ENCODE measurements at places on chromosomes 3 and 15.

DNA sequence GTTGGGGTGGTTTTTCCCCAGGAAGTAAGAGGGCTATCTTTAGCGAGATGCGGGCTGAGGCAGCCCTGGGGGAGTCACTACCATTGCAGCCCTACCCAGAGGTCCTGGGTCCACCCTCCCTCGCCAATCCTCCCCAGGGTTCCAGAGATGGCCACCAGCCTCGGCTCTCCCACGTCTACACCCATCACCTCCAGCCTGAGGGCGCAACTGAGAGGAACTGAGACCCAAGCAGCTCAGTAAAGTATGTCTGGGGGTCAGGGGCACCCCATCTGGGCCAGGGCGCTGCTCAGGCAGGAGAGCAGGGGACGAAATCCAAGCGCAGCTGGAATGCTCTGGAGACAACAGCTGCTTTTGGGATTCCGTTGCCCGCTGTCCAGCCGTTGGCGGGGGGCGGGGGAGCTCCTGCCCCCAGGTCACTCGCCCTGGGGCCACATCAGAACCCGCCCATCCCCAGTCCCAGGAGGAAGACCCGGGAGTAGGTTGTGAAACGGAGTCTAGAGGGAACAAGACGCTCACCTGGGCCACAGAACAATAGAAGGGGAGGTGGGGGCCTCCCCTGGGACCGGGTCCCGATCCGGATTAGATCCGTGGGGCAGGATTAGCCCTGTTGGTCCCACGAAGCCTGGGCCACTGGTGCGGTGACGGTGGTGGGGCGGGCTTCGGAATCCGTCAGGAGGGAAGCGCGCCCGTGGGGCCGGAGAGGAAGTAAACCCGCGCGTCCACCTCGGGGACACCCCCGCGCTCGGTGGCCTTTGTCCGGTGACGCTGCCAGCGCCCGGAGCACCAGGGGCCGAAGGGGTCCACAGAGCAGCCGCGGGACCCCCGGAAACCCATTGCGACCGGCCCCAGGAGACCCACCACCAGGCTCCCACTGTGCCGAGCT lies 1.4 kb upstream of the NDUFAF3 start:
- H3K4me3 ChIP-seq = peak overlapping the region; percentile 87
- no peaks in the 10 kb centered on the region for H3K27me3 ChIP-seq
- H3K4me1 ChIP-seq = no peaks in the 10 kb centered on the region
- peaks cover 30% of the 10 kb centered on the region for H3K36me3 ChIP-seq

GRCh38 chr15:40789999-40790398 lies 16.9 kb upstream of the ZFYVE19 start:
- H3K4me1 ChIP-seq = peaks cover 2% of the 10 kb centered on the region
- DNase-seq = no peak
- H3K4me3 ChIP-seq = no peak overlapping the region
- no peaks in the 10 kb centered on the region for H3K36me3 ChIP-seq

DNA sequence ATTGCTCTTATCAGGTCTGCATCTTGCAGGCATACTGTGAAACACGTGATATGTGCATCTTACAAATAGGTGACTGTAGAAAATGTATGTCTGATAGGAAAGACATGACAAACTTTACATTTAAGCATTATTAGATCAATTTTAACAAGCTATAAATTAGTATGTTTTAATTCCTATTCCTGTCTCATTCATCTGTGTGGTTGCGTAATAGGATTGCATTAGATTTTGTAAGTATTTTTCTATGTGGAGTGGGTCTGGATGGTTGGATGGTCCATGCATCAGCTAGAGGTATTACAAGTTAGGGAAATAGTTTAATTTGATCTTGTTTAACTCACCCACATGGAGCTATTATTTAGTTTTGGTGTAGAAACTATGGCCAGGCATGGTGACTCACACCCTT lies 18.8 kb downstream of the ASTE1 start:
- H3K27me3 ChIP-seq = no peaks in the 10 kb centered on the region
- DNase-seq = no peak
- H3K4me1 ChIP-seq = no peaks in the 10 kb centered on the region
- no peak overlapping the region for H3K27ac ChIP-seq
- peaks cover 50% of the 10 kb centered on the region for H3K36me3 ChIP-seq

GRCh38 chr15:49471733-49472132 lies 48.7 kb downstream of the FGF7 start:
- H3K27ac ChIP-seq = no peak overlapping the region
- H3K36me3 ChIP-seq = no peaks in the 10 kb centered on the region
- no peak overlapping the region for H3K4me3 ChIP-seq
- DNase-seq = no peak

DNA sequence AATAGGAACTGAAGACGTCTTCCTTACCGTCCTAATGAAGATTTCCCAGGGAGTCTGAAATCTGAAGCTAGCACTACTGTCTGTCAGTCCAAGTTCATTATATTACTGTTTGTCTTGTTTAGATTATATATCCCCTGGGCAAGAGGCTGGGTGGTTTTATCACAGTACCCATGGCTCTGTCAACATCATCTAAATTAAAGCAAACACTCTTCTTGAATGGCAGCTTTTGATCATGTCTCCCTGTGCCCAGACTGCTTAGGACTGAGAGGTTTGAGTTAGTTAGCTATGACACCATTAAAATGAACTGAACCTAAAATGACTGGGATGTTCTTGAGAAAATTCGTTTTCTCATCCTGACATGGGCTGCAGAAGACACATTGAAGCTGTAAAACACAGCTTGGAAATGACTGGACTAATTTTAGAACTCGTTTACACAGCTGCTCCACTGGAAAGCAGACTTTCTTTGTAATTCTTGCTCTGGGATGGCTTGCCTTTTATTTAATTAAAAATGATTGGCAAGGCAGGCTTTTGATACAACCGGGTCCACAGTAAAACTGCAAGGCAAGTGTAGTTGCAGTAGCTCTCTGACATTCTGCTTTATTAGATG lies 243.5 kb downstream of the MFSD1 start:
- H3K4me1 ChIP-seq = no peaks in the 10 kb centered on the region
- no peak overlapping the region for H3K27ac ChIP-seq
- H3K4me3 ChIP-seq = no peak overlapping the region
- no peak for DNase-seq

DNA sequence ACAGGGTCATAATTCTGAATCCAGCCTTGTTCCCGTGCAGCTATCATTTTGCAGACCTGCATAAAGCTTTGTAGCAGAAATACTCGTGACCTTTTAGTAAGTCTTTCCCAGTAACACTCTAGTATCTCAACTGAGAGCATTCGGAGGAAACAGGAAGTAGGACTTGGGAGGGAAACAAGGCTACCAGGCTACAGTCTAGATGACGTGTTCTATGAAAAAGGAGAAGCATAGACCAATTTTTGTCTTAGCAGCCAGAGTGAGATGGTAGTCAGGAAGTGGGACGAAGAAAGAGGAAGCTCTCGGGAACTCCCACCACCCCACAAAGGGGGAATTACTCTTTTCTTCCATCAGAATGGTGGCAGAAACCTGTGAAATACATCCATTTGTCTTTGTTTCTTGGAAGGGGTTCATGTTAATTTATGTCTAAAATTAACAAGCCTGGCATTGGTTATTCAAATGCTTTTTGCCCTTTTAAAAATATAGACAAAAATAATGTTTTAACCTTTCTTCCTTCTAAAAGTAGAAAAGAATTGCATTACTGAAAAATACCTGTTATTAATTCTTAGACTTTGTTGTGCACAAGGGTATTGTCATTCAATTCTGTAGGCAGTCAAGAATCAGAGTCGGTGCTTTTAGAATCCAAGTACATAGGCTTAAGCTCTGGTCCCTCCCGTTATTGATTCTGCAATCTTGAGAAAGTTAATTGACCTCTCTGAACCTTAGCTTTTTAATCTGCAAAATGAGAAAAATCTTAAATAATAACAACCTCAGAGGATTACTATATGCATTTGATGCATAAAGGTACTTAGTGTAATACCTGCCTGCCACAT lies 1.6 kb upstream of the SUCNR1 start:
- no peaks in the 10 kb centered on the region for H3K27me3 ChIP-seq
- no peaks in the 10 kb centered on the region for H3K4me1 ChIP-seq
- DNase-seq = no peak
- no peaks in the 10 kb centered on the region for H3K36me3 ChIP-seq
- H3K27ac ChIP-seq = peak overlapping the region; percentile 80

- no peak overlapping the region for H3K27ac ChIP-seq
- H3K27me3 ChIP-seq = no peaks in the 10 kb centered on the region
- H3K36me3 ChIP-seq = no peaks in the 10 kb centered on the region
- no peak overlapping the region for H3K4me3 ChIP-seq
- H3K4me1 ChIP-seq = no peaks in the 10 kb centered on the region
- no peak for DNase-seq
These were observed 38.2 kb downstream of the ALS2CL start for GRCh38 chr3:46655271-46655670.
